ENCODE measurements at places on chromosomes 1 and 21.

GRCh38 chr1:205266611-205267305 lies 39.0 kb downstream of the TMCC2 start:
- DNase-seq, result no peak

- DNase-seq, result no peak
These were observed 60.4 kb upstream of the HAO2 start for GRCh38 chr1:119308130-119308700.

GRCh38 chr1:194233069-194233468 lies 1046.7 kb upstream of the B3GALT2 start:
- DNase-seq, result no peak

DNA sequence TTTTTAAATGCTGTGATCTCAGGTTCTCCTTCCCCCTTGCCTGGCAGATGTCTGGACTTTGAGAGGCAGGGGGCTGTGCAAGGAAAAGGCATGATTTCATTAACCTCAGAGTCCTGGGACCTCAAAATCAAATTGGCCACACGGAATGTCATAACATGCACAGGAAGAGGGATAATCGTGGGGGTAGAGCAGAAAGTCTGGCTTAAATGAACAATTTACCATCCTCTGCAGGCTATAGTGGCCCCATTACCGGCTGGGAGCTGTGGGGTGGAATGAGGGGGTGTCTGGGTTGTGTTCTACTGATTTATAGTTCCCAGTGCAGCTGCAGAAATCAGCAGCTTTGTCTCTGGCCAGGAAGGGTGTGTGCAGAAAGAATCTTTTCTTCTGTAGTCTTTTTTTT lies 10.8 kb downstream of the OPRD1 start:
- no peak for DNase-seq

- DNase-seq, result no peak
These were observed 59.1 kb downstream of the RALGPS2 start for GRCh38 chr1:178784131-178784536.

DNA sequence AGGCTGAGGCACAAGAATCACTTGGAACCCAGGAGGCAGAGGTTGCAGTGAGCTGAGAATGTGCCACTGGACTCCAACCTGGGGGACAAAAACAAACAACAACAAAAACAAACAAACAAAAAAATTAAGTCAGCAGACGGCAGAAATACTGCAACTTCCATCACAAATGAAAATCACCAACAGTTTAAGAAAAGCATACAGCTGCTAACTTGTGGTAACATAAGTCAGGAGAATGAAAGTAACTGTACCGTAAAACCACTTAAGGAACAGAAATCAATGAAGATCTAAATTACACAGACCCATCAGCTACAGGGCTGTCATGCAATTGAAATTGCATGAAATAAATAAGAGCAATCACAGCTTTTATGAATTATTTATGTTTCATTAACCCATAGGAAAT lies 25.0 kb downstream of the MCOLN2 start:
- DNase-seq, result no peak

DNA sequence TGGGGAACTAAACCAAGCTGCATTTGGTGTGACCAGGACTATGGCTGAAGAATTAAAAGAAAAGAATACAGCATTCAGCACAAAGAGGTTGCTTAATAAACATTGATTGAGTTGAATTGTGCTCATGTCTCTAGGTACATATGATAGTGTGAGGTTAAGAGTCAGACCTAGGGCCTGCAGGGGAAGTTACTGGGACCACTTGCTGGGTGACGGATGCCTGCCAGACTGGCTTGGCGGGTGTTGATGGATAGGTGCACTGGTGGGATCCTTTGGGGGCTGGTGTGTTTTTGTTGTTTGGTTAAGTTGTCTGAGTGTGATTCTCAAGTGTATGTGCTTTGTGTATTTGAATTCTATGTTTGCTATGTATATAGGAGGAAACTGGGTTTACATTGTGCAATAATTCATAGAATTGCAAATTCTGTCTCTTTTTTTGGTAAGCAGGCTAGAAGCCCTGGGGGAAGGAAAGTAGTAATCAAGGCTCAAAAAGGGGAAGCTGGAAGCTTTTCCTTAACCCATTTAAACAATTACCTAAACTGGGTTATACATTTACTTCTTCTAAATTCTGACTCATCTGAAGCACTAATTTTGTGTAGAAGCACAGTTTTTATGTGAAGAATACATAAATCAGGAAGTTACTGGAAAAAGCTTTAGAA lies 1.8 kb downstream of the CD101 start:
- DNase-seq, result no peak

GRCh38 chr1:192703283-192704206 lies 67.6 kb downstream of the RGS13 start:
- DNase-seq, result no peak

- no peak for DNase-seq
These were observed 11.3 kb downstream of the DFFB start for GRCh38 chr1:3868464-3869006.

DNA sequence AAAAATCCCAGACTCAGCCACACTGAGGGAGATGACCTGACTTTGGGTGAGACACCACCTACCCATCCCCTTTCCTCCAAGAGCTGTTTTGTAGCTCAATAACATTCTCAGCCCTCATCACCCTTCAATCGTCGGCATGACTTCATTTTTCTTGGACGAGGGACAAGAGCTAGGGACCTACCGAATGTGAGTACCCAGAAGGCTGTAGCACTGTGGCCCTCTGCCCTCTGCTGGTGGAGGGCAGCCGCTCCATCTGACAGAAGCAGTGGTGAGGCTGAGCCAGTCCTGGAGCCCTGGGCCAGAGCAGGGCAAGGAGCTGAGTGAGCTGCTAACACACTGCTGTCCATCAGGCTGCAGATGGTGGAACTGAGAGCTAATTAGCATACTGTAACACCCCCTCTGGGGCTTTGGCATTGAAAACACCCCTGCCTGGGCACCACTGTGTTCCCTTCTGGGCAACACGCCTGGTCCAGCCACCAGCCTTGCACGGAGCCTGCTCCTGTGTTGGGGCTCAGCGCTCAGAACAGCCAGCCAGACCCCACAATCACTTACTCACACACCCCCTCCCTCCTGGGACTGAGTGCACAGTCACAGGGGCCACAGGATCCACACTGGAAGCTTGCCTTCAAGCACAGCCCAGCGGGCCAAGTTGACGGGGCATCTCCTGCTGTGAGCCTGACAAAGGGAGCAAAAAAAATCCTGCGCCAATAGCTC lies 18.3 kb upstream of the ALPL start:
- peak; percentile 55 for DNase-seq

DNA sequence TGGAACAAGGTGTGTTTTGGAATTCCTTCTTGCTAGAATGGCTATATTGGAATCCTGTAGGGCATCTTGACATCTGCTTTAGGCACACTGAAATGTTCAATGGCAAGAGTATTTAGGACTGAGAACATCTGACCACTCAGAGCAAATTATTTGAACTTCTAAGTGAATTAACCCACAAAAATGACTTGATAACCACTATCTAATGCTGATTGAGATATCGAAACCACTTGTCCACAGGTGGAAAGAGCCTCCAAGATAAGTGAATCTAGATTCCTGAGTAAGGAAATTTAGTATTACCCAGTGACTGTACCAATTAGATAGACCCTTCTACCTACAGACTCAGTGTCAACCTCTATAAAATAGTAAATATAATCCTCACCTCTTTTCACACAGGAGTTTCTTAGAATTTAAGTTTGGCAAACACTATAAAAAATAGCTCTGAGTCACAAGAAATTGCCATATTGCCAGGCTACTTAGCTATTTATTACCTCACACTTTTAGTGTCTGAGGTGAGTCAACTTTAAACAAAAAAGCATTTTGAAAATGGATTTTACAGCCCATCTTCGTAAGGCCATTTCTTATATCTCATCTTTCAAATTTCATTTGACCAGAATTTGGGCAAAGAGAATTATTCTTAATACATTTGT lies 421.8 kb downstream of the PTBP2 start:
- DNase-seq, result no peak

DNA sequence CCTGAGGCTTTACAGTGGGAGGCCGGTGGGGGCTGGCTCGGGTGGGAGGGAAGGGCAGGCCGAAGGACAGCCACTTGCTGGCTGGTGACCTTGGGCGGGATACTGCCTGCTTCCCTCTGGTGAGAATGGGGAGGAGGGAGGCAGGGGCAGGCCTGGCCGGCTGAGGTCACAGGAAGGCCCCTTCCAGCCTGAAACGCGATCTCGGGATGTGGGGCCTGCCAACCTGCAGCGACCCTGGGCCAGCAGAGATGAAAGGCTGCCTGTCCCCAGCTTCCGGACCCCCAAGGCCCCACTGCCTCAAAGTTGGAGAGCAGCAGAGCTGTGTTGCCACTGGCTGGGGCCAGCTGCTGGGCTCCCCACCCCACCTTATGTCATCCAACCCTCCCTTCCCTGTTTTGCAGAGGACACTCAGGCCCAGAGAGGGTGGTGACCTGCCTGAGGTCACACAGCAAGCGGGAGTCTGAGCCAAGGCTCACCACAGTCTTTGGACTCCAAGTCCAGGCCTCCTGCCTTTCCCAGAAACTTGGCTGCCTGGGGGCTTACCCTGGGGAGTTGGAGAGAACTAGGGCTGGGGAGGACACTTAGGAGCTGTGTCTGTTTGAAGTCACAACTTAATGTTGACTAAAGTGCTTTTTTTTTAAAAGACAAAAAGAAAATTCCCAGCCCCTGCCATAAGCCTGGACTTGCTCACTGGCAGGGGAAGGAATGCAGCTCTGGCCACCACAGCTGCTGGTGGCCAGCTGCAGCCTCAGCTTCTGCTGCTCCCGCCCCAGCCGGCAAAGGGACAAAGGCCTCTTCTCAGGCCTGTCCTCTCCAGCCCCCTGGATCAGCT lies 14.8 kb upstream of the WASF2 start:
- DNase-seq, result peak; percentile 40

DNA sequence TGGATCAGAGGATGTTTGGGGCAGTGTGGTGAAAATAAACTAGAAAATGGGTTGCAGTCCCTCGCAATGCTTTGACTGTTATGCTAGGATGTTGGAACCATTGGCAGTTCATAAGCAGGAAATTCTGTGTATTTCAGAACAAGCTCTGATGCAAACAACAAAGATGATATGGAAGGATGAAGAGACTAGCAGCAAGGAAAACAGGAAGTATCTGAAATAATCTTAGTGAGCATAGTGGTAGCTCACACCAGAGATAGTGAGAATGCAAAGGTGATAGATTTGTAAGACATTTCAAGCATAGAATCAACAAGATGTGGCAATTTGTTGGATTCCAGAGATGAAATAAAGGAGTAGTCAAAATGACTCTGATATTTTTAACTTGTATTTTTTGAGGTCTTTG lies 11.1 kb upstream of the RCC1 start:
- no peak for DNase-seq

DNA sequence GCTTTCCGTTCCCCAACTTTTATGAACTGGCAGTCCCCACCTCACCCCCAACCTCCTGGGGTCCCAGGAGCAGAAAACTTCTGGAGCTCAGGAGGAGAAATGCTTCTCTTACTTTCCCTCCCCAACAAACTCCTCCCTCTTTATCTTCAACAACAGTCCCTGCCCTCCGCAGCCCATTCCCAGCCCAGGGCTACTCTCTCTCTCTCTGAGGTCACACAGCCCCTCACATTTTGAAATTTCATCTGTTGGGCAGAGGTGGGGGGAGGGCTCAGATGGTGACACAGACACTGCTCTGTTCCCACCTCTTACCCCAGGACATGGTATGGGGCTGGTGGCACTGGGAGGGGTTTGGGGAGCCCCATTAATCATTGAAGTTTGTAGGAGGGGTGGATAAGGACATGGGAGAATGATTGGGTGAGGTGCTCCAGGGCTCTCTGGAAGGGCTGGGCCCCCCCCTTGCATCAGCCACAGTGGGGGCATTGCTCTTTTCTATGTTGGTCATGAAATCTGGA lies 6.0 kb downstream of the PIK3CD start:
- no peak for DNase-seq

- no peak for DNase-seq
These were observed 18.7 kb upstream of the F5 start for GRCh38 chr1:169604781-169605560.

DNA sequence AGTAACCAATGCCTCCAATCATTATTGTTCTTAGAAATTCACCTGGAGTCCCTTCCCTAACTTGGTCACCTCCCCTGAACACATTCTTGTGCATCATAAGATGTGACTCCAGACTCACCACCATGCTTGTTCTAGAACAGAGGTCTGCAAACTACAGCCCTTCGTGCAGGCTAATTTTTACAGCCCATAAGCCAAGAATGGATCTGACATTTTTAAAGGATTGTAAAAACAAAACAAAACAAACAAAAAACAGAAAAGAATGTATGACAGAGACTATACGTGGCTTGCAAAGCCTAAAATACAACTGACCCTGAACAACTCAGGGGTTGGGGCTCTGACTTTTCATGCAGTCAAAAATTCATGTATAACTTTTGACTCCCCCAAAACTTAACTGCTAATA lies 6.2 kb upstream of the HIVEP3 start:
- no peak for DNase-seq

DNA sequence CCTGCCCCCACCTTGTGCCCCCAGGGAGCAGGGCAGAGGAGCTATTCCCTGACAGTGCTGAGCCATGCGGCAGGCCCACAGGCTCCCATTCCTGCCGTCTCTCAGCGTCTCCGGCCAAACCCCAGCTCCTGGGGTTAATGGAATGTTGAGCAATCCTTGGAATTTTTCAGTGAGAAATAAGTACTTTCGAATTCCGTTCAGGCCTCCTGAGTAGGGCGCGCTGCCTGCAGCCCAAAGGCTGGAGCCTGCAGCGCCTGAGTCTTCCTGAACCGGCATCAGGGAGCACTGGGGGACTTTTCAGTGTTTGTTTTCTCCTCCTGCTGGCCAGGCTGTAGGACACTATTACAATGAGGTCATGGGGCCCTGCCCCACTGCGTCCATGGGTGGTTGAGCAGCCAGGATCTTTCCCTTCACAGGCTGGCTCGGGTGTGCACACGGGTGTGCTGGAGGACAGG lies 33.3 kb upstream of the CSF1 start:
- DNase-seq, result peak; percentile 25

DNA sequence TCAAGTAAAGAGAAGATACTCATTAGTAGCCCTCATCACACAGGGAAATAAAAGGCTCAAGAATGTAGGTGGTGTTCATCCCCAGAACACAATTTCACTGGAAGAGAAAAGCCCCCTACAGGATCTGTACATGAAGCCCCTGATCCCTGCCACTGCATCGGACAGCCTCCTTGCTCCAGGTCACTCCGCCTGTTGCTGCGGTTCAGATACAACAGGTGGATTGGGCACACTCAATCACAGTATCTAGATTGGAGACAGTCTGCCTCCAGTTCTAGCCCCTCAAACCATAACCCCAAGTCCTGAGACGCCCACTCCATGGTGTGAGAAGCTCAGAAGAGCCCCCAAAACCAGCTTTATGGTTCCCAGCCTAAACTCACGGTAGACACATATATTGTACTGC lies 1.1 kb downstream of the SLAMF9 start:
- DNase-seq, result no peak

- no peak for DNase-seq
These were observed 3.3 kb upstream of the ELAVL4 start for GRCh38 chr1:50105433-50105832.

DNA sequence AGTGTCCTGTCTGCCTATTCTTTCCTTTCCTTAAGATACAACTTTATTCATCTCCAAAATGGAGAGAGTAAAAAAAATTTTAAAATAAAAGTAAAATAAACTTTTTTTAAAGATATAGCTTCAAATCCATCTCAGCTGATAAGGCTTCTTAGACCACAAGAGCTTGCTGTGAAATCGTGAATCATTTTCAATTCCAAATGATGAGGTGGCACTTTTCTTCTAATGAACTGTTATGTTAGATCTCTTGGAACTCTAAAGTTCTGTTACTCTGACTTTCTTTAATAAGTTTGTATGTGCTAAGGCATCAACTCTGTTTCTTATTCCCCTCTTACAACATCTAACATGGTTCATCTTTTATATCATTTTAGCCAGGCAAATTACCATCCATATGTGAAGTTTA lies 4.5 kb downstream of the SH3GLB1 start:
- no peak for DNase-seq

- no peak for DNase-seq
These were observed 126.9 kb downstream of the RNF220 start for GRCh38 chr1:44531785-44532566.
